NCI-H526 treated with DMSO at 0.1 percent for 48 hours (cell line): ENCODE measurements at places on chromosomes 11 and 22.
A peak's percentile ranks its signal among the peaks of the same experiment; 100 is the strongest.

- no peak for DNase-seq
These were observed 369.6 kb upstream of the CADM1 start for GRCh38 chr11:115873813-115874212.

- DNase-seq = no peak
These were observed 2.5 kb downstream of the CD81 start for GRCh38 chr11:2379466-2380174.

DNA sequence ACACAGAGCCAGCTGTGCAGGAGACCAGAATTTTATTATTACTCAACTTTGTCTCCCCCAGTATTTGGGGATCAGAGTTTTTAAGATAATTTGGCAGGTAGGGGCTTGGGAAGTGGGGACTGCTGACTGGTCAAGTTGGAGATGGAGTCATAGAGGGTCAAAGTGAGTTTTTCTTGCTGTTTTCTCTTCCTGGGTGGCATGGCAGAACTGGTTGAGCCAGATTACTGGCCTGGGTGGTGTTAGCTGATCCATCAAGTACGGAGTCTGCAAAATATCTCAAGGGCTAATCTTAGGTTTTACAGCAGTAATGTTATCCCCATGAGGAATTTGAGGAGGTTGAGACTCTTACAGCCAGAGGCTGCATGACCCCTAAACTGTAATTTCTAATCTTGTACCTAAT lies 153.5 kb downstream of the OR4C45 start:
- DNase-seq = no peak

DNA sequence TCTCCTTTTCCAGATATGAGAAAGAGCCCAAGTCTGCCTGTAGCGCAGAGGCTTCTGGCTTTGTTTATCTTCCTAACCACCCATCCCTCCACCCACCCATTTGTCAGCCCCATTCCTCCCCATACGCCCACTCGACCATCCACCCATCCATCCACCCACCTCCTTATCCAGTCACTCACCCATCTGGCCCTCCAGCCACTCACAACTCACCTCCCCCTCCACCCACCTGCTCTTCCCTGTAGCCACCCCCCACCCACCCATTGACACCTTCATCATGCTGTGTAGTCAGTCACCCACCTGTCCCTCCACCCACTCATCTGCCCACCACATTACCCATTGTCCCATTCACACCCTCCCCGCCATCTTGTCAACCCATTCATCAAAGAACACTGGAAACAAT lies 5.5 kb downstream of the CST6 start:
- no peak for DNase-seq

GRCh38 chr22:48960980-48961660 lies 866.6 kb downstream of the BRD1 start:
- no peak for DNase-seq

DNA sequence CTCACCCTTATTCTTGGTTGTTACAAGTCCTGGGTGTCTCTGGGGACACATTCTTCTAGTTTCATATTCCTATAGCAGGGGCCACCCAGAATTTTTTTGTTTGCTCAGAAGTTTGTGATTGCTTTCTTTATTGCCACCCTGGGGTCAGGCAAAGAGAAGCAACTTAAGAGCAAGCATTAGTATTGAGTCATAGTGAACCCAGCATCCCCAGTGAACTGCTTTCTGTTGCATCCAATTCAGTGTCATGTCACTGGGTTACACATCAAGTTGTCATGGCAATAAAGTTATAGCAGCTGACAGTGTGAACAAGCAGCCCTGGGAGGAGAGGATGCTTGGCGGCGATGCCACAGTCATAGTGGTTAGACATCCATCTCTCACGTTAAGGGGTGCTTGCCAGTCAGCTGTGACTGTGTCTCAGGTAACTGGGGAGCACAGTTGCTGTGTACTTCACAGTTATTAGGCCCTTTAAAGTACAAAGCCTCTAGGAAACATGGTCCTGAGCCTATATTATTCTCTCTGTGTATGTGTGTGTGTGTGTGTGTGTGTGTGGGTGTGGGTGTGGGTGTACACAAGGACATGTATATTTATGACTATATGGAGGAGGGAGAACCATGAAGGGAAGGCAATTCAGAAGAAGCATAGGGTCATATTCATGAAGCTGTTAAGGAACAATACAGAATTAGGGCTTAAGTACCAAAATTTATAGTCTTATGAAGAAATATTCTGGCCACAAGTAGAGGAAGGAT lies 52.5 kb downstream of the TRIM44 start:
- DNase-seq = no peak

DNA sequence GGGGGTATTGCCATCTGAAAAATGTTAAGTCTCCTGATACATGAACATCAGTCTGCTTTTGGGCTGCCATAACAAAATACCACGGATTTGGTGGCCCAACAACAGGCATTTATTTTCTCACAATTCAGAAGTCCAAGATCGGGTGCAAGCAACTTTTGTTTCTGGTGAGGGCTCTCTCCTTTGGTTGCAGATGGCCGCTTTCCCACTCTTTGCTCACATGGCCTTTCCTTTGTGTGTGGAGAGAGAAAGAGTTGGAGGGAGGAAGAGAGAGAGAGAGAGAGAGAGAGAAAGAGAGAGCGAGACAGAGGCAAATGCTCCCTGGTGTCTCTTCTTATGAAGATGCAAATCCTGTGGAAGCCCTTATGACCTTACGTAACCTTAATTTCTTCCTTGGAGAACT lies 2.5 kb upstream of the KRTAP5-2 start:
- DNase-seq = no peak

DNA sequence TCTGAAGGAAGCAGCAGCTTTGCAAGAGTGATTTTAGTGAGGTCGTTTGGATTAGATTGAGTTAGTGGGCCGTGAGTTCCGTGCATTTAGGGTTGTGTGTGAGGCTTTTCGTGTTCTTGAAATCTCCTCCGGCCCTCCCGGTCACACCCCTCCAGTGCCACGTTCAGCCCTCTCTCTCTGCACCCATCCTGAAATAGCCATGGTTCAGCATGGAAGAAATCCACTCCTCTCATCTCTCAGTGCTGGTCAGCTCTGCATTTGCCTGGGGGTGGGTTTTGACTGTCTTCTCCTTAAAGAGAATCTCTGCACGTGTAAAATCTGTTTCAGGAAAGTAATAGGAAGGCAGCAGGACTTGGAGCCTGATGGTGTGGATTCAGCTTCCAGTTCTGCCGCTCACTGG lies 19.8 kb downstream of the BARX2 start:
- DNase-seq = no peak

GRCh38 chr11:17581036-17581731 lies 34.1 kb downstream of the OTOG start:
- DNase-seq = no peak

GRCh38 chr22:31692186-31692886 lies 30.3 kb upstream of the PISD start:
- no peak for DNase-seq

GRCh38 chr22:24772493-24773220 lies 1.9 kb downstream of the PIWIL3 start:
- peak; percentile 14 for DNase-seq

- no peak for DNase-seq
These were observed 7.5 kb upstream of the PDE3B start for GRCh38 chr11:14636119-14636518.

- no peak for DNase-seq
These were observed 32.1 kb upstream of the IGSF9B start for GRCh38 chr11:133988686-133989410.

DNA sequence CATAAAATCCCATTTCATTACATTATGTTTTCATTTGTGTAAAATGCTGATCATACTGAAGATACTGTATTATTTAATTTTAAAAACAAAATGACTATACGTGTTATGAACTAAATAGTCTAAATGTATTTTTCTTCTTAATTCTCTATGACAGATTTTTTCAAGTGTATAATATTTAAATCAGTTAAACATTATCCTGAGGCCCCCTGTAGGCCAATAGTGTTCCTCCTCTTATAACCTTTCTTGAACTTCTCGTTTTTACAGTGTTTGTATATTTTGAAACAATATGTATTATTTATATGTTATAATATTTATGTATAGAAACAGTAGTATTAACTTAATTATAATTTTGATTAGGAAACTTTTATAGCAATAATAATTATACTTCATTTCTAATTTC lies 151.1 kb upstream of the CHORDC1 start:
- no peak for DNase-seq

- DNase-seq = no peak
These were observed 104.0 kb downstream of the CACNA1I start for GRCh38 chr22:39674536-39674935.

DNA sequence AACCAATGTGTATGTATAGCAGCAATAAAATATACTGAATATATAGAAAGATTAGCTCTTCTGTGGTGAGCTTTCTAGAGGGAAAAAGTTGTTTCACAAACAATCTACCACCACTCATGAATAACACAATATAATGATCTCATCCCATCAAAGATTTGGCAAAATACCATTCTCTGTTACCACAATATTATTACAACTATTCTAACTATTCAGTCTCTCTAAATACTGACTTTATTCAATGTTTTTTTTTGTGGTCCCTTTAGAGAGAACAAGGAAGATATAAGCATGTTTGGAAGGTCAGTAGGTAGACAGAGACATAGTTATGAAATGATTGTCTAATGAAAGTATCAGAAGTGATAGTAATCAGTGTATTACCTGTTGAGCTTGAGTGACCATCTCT lies 7.8 kb downstream of the CCDC90B start:
- no peak for DNase-seq

DNA sequence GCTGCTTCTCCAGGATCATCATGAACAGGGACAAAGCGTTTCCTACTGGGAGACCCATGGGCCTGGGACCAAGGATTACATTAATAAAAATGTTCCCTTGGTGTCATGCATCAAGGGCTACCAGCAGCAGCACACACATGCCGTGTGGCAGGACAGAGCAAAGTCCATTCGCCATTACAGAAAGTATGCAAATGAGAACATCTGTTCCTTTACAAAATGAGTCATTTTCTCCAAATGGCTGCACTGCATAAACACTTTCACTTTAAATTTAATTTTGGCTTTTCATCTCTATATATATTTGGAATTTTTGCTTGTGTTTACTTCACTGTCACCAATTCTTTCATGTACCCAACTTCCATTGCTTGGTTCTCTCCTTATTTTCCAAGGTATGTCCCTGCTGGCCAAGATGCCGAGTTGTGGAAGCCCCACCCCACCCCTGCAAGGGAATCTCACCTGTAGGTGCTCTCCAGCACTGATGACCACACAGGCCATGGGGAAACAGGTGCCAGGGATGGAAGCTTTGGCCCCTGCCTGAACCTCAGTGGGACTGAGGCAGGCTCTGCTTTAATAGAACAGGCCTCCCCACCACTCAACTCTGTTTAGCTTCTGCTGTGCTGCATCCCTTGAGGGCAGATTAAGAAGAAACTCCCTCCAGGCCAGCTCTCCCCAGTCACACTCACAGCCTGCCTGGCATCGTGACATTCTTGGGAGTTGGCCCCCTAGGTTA lies 15.6 kb upstream of the GNAZ start:
- DNase-seq = peak; percentile 10

- DNase-seq = no peak
These were observed 42.5 kb upstream of the SUSD2 start for GRCh38 chr22:24138649-24139420.

GRCh38 chr11:65440831-65441499 lies 18.4 kb downstream of the NEAT1 start:
- no peak for DNase-seq

DNA sequence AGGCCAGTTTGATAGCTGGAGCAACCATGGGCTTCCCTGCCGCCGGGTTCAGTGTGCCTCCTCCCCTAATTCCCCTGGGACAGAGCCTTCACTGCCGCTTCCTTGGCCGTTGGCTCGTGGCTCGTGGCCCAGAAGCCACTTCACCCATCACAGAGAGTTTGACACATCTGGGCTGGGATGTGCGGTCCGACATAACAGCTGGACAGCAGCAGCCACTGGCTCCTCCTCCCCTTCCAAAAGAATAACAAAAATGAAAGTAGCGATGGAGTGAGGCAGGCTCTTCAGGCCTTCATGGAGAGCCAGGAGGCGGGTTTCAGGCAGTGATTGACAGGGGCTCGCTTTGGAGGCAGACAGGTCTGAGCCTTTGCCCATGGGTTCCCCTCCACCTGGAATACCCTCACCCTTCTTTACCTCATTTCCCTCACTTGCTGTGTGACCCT lies 8.2 kb downstream of the CREB3L1 start:
- DNase-seq = no peak

DNA sequence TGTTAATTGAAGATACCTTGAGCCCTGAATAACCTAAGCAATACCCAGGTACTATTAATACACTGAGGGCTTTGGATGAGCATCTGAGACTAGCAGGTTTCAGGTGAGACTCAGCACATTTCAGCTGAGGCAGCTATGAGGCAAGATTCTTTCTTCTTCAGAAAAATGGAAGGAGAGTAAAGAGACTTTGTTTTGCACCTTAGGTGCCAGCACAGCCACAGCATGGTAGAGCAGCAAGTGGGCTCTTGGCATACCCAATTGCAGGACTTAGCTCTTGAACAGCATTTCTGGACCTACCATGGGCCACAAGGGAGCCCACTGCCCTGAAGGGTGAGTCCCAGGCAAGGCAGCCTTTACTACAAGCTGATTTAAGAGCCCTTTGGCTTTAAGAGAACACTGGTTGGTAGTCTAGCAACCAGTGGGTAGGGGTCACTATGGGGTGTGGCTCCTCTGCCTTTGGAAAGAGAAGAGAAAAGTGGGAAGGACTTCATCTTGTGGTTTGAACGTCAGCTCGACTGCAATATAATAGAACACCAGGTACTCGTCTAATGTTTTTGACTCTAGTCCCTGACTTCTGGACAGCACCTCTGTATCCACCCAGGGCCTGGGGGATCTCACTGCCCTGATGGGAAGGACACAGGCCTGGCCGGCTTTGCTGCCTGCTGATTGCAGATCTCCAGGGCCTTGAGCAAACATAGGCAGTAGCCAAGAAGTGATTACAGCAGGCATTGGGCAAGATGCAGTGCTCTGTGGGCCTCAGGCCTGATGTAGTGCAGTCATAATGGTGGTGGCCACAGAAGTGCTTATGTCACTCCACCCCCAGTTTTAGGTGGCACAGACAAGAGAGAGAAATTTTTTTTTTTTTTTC lies 73.3 kb downstream of the GLYATL1 start:
- no peak for DNase-seq

DNA sequence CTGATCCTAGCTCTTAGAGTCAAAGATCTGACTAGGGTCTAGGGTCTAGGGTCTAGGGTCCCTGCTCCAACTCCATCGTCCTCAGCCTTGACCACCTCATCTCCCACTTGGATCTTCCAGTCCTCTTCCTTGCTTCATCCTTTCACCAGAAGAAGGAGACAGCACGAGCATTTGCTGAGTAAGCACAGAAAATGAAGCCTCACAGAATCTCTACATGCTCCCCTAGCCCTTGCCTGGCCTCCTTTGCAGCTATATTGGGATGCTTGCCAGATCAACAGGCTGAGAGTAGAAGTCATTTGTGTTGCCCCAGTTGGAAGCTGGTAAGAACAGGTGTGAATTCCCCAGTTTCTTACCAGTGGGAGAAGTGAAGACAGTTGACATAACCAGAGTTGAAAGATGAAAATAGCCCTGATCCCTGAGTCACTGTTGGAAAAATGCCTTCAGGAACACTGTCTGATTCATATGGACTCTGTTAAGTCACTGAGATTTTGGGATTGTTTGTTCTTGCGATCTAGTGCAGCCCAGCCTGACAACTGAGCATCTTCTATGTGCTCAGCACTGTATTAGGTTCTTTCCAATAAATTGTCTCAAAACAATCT lies 552.5 kb downstream of the INSC start:
- no peak for DNase-seq
